NCI-H82 (cell line): ENCODE measurements at places on chromosomes 1 and 21.
A peak's percentile ranks its signal among the peaks of the same experiment; 100 is the strongest.

GRCh38 chr1:2289607-2290006, 61.5 kb downstream of the SKI start:
- no peak for DNase-seq

DNA sequence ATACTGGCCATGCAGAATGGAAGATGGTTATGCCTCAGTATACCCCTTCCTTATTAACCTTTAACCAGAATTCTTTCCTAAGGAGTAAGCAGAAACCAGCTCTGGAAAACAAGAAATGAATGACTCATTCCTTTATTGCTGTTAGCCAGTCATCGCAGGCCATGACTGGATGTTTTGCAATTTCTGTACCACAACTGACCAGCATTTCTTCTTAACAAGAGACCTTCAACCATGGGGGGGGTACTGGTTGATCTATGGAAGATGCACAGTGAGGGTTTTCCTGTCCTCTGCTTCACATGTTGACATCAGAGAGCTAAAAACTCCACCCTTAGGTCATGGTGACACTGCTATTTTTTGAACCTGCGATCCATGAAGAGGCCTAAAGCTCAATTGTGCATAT, 28.0 kb upstream of the RNF2 start:
- DNase-seq, result no peak

DNA sequence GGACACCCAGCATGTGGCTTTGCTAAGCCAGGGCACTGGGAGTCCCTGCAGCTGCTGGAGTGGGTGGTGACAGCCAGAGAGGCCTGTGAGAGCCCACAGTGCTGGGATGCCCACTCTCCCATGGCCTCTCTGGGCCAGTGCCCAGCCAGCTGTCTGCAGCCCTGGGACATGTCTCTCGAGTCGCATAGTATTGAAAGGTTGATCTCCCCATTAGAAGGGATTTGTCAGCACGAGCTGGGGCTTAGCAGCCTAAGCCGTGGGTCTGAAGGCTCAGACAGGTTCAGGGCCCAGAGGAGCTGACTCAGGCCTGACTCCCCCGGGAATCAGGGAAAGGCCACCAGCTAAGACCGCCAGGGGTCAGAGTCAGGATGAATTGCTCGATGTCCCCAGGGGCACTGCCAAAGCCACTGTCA, 53.5 kb downstream of the FOXD2 start:
- peak; percentile 94 for DNase-seq

DNA sequence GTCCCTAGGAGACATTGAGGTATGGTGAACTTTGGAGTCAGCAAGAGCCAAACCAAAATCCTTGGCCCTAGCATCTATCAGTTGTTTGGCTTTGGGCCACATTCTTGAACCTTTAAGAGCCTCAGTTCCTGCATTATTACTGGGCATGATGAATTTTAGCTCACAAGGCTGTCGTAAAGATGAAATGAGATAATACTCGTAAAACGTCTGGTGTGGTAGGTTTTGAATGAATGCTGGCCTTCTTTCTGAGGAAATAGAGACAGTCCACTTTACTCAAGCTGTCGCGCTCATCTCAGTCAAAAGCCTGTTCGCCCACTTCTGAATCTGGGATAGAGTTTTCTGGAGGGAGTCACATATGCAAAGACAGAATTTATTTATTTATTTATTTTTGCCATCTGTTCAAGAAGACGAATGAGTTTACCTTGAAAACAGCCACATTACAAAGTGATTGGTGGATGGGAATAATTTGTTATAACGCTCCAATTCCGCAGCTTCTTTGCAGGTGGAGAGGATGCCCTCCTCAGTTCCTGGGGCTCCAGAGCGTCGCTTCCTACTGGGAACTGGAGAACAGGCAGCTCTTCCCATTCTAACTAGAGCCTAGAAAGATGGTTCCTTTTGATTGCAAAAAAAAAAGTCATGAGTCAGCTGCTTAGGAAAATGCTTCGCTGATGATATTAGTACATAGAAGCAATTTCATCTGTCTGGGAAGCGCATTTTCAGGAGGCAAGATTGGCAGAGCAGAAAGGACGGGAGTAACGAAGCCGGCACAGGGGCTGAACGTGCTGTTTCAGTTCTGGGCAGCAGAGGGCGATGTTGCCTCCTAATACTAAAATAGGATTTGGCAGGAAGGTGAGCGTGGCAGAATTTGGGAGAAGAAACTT, 49.9 kb upstream of the CYP2J2 start:
- DNase-seq, result peak; percentile 84

GRCh38 chr1:192527111-192527795, 48.3 kb upstream of the RGS1 start:
- no peak for DNase-seq

- DNase-seq, result no peak
Observed at GRCh38 chr1:204260601-204261197, 46.9 kb upstream of the GOLT1A start.

- no peak for DNase-seq
Observed at GRCh38 chr1:198417039-198417438, 123.4 kb downstream of the ATP6V1G3 start.

- DNase-seq, result peak; percentile 47
Observed at GRCh38 chr21:29195981-29196669, 65.7 kb downstream of the MAP3K7CL start.

GRCh38 chr1:212012034-212012740, 23.2 kb downstream of the INTS7 start:
- peak; percentile 87 for DNase-seq

- peak; percentile 72 for DNase-seq
Observed at GRCh38 chr1:43049481-43049880, 90.8 kb upstream of the SLC2A1 start.

- no peak for DNase-seq
Observed at GRCh38 chr1:183139281-183139942, 46.7 kb upstream of the LAMC2 start.

DNA sequence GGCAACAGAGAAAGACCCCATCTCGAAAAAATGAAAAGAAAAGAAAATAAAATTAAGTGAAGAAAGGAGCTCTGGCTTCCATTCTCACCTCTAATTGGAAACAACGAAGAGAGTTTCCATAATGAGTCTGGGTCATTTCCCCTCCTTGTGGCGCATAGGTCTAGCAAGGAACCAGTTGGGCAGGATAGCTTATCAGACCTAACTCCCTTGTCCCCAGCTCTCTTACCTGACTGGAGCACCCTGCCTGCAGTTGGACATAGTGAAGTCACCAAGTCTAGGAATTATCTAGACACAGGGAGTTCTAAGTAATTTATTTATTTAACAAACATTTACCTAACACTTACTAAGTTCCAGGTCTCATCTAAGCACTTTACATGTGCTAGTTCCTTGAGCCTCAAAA, 63.0 kb upstream of the RAB4A start:
- DNase-seq, result no peak

DNA sequence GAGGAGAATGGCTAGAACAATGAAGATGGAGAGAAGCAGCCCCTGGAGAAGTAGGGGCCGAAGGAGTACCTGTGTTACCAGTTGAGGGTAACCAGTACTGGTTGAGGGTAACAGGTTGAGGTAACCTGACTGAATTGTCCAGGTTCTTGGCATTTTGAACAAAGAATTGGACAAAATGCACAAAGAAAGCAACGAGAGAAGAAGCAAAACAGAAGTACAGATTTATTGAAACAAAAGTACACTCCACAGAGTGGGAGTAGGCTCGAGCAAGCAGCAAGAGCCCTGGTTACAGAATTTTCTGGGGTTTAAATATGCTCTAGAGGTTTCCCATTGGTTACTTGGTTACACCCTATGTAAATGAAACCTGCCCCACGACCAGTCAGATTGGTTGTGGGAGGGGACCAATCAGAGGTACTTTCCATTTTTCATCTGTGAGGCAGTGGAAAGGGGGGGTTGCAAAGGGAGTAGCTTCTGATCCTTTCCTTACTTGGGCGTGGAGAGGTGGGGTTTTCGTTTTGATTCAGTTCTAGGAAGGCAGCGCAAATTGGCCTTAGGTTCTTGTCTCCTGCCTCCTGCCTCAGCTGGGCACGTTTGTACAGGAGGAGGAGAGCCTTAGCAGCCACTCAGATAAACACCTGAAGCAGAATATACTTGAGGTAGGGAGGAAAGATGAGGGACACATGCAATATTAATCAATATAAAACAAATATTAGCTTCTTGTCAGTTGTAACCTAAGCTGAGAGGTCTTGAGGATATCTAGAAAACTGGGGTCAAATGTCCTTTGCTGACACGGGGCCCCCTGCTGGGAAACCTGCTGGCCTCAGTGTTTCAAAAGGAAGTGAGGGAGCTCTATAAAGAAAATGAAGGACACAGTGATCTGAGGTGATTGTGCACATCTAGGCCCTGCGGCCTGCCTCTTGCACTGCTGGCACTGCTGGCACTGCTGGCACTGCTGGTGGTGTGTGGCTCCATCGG, 14.3 kb upstream of the LSM10 start:
- DNase-seq, result peak; percentile 64

GRCh38 chr1:35345439-35345981, 77.0 kb downstream of the ZMYM4 start:
- DNase-seq, result no peak

DNA sequence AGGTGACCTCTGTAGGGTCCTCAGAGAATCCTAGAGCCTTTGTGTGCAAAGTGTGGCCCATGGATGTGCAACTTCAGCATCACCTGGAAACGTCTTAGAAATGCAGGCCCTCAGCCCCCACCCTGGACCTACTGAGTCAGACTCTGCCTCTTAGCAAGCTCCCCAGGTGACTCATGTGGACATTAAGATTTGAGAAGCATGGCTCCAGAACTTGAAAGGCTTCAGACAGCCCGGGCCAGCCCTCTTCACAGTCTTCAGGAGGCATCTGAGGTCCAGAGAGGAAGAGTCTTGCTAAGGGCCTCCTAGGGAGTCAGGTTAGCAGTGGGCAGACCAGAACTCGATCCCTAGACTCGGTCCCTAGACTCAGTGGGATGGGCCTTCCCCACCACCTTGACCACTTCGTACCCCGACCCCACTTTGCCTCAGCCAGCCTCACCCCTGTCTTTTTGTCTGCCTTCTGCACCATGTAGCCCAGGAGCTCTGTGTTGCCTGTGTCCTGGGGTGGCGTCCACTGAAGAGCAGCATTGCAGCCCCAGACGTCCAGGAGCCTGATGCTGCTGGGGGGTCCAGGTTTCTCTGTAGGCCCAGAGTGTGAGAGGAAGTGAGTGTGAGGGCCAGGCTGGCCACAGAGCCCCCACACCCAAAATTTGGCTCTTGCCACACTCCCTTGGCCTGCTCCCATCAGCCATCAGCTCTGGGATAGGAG, 4.8 kb downstream of the MYBPH start:
- DNase-seq, result no peak

GRCh38 chr1:22332795-22333499, 118.7 kb upstream of the ZBTB40 start:
- DNase-seq, result no peak

GRCh38 chr1:147620543-147620942, 49.8 kb downstream of the ACP6 start:
- DNase-seq, result no peak

DNA sequence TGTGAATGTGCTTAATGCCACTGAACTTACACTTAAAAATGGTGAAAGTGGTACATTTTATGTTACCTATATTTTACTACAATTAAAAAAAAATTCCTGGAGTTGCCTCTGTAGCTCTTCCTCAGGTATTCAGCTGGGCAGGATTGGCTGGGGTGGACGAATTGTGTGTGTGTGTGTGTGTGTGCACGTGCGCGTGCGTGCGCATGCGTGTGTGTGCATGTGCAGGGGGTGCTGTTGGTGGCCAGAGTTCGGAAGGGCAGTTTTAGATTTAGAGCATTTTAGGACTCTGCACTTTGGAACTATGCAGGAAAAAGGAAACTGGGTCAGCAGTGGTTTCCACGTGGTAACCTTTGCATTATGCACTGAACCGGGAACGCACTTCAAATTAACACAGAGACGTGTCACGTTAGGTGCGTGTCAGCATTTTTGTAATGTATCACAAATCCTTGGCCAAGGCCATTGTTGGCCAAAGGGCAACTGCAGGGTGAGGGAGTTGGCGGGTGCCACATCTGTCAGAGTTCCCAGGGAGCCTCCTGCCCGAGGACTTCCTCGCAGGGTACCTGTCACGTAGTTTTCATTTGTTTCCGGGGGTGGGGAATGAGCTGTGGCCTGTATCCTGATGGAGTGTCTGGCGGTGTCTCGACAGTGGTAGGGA, 312.8 kb downstream of the CAMTA1 start:
- DNase-seq, result no peak

DNA sequence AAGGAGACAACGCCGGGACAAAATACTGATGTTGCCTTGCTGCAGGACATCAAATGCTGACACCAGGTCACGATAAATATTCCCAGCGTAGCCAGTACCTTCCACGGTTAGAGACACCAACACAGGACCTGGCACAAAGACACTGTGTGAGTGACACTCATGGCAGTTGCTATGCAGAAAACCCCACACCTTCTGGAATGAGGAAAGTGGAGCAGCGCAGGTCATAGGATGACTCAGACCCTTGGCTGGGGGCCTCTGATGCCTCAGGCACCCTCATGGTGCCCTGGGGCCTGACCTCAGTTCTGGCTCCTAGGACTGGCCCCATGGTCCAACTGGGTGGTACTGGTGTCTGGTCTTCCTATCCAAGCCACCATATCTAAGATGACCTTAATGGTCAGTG, 7.0 kb downstream of the DCST2 start:
- no peak for DNase-seq

DNA sequence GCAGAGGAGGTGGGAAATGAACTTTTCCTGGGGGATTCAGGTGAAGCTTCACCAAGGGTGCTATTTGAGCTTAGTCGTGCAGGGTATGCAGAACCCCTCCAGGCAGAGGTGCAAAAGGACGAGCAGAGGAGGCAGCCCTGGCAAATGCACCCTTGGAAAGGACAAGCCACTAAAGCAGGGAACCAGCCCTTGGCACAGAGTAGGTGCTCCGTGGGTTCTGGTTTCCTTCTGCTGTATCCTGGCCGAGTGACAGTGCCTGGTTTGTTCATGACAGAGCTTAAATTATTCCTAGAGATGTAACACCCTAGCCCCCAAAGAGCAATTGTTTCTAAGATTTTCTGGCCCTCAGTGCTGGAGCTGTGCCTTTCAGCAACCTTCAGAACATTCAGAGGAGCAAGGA, 73.4 kb upstream of the SYT6 start:
- DNase-seq, result no peak

GRCh38 chr1:214538496-214538895, 12.9 kb downstream of the PTPN14 start:
- DNase-seq, result peak; percentile 39

DNA sequence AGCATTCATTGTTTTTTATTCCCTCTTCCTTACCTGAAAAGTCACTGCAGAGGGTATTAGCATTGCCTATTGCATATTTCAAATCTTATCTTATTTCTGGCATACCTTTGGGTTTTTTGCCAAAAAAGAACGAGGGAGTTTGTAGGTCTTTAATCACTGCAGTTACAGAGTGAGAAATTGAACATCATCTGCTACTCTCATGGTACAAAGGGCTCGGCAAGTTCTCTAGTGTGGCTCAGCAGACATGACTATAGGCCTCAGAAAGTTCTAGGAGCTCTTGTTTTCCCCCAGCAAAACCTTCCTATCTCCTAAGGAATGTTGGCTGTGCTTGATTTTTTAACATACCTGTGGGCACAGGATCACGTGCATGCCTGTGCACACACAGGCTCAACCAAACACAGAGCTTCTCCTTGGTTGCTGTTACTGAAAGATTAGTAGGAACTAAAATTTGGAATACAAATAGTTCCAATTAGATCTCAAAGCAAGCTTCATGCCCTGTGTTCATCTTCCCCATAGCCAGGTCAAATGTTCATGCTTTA, 69.7 kb downstream of the CCDC185 start:
- no peak for DNase-seq

GRCh38 chr1:53869454-53870117, 20.0 kb downstream of the YIPF1 start:
- no peak for DNase-seq
